ENCODE measurements at places on chromosomes 6 and 20.

DNA sequence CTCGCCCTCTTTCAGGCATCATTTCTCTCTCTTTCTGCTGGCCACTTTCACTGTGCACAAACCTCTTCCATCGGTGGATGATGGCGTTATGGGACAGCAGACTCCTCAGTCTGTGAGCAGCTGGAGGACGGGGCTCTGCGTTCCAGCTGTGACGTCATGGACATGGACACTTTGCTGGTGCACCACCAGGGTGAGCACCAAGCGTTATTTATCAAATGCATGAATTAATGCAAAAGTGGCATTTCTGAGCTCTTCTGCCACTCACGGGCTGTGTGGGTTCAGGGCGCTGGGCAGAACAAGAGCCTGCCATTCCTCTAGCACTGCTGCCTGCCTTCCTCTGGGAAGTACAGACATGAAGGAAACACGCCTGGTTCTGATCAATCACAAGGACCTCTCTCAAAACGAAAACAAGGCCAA lies 82.9 kb upstream of the MPC1 start:
- no peak for DNase-seq

DNA sequence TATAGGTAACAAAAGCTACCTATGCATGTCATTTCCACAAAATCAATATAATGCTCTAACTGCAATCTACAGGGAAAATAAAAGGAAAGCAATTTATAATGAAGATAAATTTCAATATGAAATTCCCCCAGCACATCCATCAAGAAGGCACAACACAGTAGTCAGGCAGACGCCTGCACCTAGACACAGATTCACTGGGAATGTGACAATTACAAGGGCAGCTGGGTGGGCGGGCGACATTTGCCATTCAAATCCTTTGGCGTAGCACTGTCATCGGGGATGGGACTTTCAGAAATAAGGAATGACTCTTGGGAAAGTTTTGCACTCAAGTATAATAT lies 60.4 kb downstream of the SULF2 start:
- DNase-seq, result no peak

DNA sequence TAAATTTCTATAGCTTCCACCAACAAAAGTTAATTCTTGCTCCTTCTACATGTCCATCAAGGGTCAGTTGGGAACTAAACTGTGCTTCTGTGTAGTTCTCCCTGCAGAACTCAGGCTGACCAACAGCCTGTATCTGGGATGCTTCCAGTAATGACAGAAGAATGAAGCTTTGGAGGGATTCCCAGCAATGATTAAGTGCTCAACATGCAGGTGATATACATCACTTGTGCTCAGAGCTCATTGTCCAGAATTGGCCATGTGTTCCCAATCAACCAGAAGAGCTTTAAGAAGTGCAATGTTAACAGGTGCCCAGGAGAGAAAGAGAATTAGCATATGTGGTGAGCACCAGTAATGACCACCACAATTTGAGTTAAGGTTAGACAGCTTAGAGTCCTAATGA lies 37.4 kb upstream of the SNRPB2 start:
- no peak for DNase-seq

GRCh38 chr20:37915800-37916570 lies 13.1 kb downstream of the VSTM2L start:
- no peak for DNase-seq

GRCh38 chr6:13146442-13146841 lies 181.9 kb downstream of the TBC1D7 start:
- no peak for DNase-seq

GRCh38 chr6:75719133-75719532 lies 29.9 kb upstream of the MYO6 start:
- no peak for DNase-seq

DNA sequence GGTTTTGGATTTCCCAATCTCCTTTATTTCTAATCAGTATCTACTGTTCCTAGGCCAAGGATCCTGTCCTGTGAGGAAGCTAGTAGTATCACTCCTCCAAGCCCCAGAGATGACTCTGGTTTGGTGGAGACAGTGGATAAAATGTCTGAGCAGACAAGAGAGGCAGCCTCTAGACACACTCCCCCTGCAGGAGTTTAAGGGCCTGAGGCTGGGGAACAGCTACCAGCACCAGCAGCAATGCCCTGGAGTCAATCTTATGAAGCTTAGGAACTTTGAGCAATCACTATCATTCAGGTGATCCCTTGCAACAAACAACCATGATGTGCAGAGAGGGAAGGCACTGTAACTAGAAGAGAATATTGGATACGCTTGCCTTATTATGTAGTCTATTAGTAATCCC lies 384.7 kb upstream of the ID4 start:
- no peak for DNase-seq

- DNase-seq, result no peak
Observed at GRCh38 chr6:138609801-138610430, 110.6 kb upstream of the NHSL1 start.

- DNase-seq, result no peak
Observed at GRCh38 chr6:167683028-167683862, 143.5 kb upstream of the AFDN start.

- no peak for DNase-seq
Observed at GRCh38 chr6:147699637-147700036, 191.1 kb downstream of the SAMD5 start.

GRCh38 chr6:89138173-89138572 lies 7.7 kb upstream of the PM20D2 start:
- no peak for DNase-seq
